ENCODE measurements at places on chromosomes 13 and 19. TPM values are rescaled to one million over a fixed set of nuclear protein-coding genes. Genes with fewer than 3 reads are reported as not detected.

SYCN gene
- total RNA-seq = not detected

ZNF439 gene
- 6.7 TPM for total RNA-seq

ING1 gene
- total RNA-seq = 20.6 TPM

ZNF571 gene
- 3.0 TPM for total RNA-seq

TNFSF13B gene
- total RNA-seq = 9.0 TPM

C19orf85 gene
- not detected for total RNA-seq

BRCA2 gene
- total RNA-seq = 6.2 TPM

CCDC122 gene
- 4.5 TPM for total RNA-seq
